ENCODE measurements at places on chromosomes 7 and 10. TPM values are rescaled to one million over a fixed set of nuclear protein-coding genes. Genes with fewer than 3 reads are reported as not detected.

- H3K4me3 ChIP-seq = no peak overlapping the region
- DNase-seq = no peak
- no peaks in the 10 kb centered on the region for H3K36me3 ChIP-seq
Measured at GRCh38 chr10:100567826-100568225, 32.1 kb downstream of the HIF1AN start.

GRCh38 chr10:78916227-78916626 lies 152.5 kb upstream of the ZMIZ1 start:
- no peak overlapping the region for H3K27ac ChIP-seq
- no peak overlapping the region for H3K4me3 ChIP-seq
- peaks cover 6% of the 10 kb centered on the region for H3K4me1 ChIP-seq

DNA sequence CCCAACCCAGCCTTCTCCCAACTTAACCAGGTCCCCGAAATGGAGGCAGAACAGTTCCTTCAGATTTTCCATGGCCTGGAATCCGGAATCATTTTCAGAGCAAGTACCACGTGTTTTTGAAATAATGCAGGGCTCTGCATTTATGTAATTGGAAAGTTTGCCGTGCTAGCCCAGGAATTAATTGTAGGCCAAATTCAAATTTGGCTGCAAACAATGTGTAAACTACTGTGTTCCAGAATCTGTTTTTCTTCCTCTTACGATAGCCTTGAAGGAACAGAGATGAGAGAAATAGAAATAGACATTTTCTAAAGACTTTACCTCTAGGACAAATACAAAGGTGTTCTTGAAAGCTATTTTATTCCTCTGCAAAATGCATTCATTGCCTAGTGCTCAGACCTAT lies 77.4 kb downstream of the FAM107B start:
- peaks cover 4% of the 10 kb centered on the region for H3K4me1 ChIP-seq
- no peaks in the 10 kb centered on the region for H3K36me3 ChIP-seq
- H3K27ac ChIP-seq = no peak overlapping the region
- no peaks in the 10 kb centered on the region for H3K27me3 ChIP-seq

DNA sequence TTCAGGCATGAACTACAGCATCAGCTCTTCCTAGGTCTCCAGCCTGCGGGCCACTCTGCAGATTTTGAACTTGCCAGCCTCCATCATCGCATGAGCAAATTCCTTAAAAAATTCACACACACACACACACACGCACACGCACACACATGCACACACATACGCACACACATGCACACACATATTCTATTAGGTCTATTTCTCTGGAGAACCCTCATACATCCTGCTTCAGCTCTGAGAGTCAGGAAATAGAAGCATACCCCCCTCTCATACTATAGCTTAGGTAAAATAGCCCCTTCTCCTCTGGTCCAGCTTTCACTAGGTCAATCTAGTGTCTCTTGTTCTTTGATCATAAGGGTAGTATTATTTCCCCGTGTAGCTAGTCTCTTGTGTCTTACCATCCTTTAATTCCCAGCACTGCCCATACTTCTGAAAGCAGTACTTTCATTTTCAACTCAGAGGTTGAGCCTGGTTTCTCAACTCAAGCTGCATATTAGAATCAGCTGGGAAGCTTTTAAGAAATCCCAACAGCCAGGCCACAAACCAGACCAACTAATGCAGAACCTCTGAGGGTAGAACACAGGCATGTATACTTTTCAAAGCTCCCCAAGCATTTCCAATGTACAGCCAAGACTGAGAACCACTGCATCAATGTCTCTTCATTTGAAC lies 30.9 kb upstream of the ITGB8 start:
- no peak for DNase-seq
- H3K4me1 ChIP-seq = no peaks in the 10 kb centered on the region
- no peaks in the 10 kb centered on the region for H3K27me3 ChIP-seq
- H3K4me3 ChIP-seq = no peak overlapping the region

- H3K4me1 ChIP-seq = no peaks in the 10 kb centered on the region
- no peak for DNase-seq
- no peak overlapping the region for H3K27ac ChIP-seq
- no peaks in the 10 kb centered on the region for H3K36me3 ChIP-seq
Measured at GRCh38 chr7:144955422-144955821, 119.6 kb upstream of the TPK1 start.

GRCh38 chr10:108817135-108817534 lies 1106.2 kb downstream of the XPNPEP1 start:
- no peaks in the 10 kb centered on the region for H3K4me1 ChIP-seq
- DNase-seq = no peak
- no peak overlapping the region for H3K4me3 ChIP-seq
- no peak overlapping the region for H3K27ac ChIP-seq
- H3K27me3 ChIP-seq = no peaks in the 10 kb centered on the region

DNA sequence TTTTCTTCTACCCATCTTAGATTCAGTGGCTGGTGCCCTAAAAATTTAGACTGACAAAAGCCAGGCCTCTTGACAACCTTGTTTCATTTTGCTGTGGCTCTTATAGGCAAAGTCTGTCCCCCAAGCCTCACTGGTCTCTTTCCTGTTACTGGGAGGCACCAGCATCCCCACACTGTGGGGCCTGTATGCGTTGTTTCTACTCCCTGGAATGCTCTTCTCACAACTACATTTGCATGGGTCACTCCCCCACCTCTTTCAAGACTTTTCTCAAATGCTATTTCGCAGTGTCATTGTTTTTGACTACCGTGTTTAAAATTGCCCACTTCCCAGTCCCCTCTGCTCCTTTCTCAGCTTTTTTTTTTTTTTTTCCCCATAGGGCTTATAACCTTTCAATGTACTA lies 108.7 kb upstream of the DGKB start:
- DNase-seq = no peak
- no peak overlapping the region for H3K27ac ChIP-seq
- no peaks in the 10 kb centered on the region for H3K27me3 ChIP-seq
- no peak overlapping the region for H3K4me3 ChIP-seq
- no peaks in the 10 kb centered on the region for H3K4me1 ChIP-seq

DNA sequence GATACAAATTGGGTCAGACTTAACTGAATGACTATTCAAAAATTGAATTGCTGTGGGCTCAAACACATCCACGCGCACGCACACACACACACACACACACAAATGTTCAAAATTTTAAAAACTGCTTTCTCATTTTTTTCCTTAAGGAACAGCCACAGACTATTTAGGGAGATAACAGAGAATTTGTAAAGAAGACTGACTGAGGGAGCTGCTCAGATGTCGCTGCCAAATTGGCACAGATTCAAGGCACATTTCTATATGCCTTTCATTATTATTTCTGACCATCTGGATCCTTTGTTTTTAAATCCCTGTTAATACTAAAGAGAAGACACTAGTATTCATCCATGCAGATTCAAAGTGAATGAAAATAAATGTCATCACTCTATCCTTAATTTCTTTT lies 154.8 kb downstream of the DGKB start:
- no peaks in the 10 kb centered on the region for H3K36me3 ChIP-seq
- no peaks in the 10 kb centered on the region for H3K4me1 ChIP-seq
- DNase-seq = no peak
- H3K4me3 ChIP-seq = no peak overlapping the region
- no peaks in the 10 kb centered on the region for H3K27me3 ChIP-seq

- H3K36me3 ChIP-seq = peaks cover 3% of the 10 kb centered on the region
- H3K27me3 ChIP-seq = no peaks in the 10 kb centered on the region
- H3K4me3 ChIP-seq = peak overlapping the region; percentile 45
- H3K27ac ChIP-seq = no peak overlapping the region
Measured at GRCh38 chr7:22193450-22193983, 163.4 kb downstream of the RAPGEF5 start.

DNA sequence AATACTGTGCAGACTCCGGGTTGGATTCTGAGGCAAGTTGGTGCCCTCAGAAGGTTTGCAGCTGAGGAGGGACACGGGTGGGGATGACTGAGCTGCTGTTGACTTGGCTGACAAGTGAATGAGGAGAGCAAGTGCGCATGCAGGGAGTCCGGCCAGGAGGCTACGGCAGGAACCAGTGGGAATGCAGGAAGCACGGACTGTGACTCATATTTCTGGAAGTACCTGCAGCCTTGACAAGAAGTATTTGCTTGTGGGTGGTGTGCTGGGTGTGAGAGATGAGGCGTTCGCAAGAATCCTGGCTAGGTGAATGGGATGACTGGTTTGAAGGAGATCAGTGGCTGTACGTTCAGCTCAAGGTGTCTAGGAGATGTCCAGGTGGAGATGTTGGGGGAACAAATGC lies 30.8 kb upstream of the FXYD4 start:
- no peaks in the 10 kb centered on the region for H3K36me3 ChIP-seq
- peak; percentile 77 for DNase-seq
- H3K4me3 ChIP-seq = no peak overlapping the region
- H3K27me3 ChIP-seq = no peaks in the 10 kb centered on the region
- H3K4me1 ChIP-seq = no peaks in the 10 kb centered on the region

GRCh38 chr10:52316500-52316899 lies 2.4 kb downstream of the DKK1 start:
- H3K27ac ChIP-seq = no peak overlapping the region
- peaks cover 6% of the 10 kb centered on the region for H3K27me3 ChIP-seq
- no peaks in the 10 kb centered on the region for H3K4me1 ChIP-seq
- no peak for DNase-seq
- H3K4me3 ChIP-seq = no peak overlapping the region

DNA sequence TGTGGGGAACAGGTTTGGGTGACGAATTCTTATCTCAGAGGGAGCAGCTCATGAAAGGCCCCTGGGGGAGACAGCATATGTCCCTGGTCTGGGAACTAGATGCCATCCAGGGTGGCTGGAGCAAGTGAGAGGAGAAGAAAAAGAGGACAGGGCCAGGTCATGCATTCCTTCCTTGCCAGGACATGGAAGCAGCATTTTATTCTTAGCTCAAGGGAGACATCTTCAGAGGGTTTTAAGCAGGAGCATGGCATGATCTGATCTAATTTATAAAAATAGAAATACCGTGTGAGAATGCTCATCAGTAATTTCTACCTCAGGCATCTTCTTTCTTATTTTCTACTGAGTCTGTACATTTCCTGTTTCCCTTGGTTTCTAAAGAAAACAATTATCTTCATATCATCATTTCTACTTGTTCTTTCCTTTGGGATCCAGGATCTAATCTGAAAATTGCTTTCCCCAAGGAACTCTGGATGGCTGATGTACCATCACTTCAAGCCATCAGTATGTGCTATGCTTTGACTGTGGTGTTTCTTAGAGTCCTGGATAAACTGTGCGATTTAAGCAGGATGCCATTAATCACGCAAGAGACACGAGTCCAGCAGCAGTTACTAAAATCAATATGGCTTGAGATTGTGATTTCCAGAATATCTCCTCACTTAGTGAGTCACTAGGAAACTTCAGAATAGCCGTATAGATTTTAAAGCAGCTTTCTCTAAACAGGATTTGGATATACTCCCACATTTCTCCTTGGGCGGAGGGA lies 386.2 kb downstream of the GALNT17 start:
- no peaks in the 10 kb centered on the region for H3K36me3 ChIP-seq
- no peak overlapping the region for H3K4me3 ChIP-seq
- DNase-seq = no peak
- H3K4me1 ChIP-seq = no peaks in the 10 kb centered on the region

- H3K27me3 ChIP-seq = no peaks in the 10 kb centered on the region
- H3K4me3 ChIP-seq = peak overlapping the region; percentile 79
- peak; percentile 78 for DNase-seq
- H3K36me3 ChIP-seq = no peaks in the 10 kb centered on the region
Measured at GRCh38 chr7:2632733-2633537, 1.1 kb downstream of the TTYH3 start.

DNA sequence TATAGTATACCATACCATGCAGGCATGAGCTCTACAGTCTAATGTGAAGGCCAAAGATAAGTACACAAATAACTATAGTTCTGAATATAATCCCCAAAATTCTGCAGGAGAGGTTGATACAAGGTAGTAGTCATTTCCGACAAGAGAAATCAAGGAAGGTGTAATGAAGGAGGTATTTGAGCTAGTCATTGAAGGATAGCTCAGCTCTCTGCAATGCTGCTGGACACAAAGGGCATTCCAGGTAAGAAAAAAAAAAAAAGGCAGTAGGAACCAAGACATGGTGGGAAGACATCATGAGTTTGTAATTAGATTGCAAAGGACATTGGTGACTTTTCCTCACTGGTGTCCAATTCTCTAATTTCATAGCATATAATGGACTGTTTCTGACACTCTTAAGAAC lies 285.3 kb downstream of the AHR start:
- no peak overlapping the region for H3K27ac ChIP-seq
- H3K36me3 ChIP-seq = no peaks in the 10 kb centered on the region
- H3K4me1 ChIP-seq = no peaks in the 10 kb centered on the region
- H3K27me3 ChIP-seq = no peaks in the 10 kb centered on the region

- H3K27me3 ChIP-seq = no peaks in the 10 kb centered on the region
- H3K36me3 ChIP-seq = no peaks in the 10 kb centered on the region
- no peak overlapping the region for H3K4me3 ChIP-seq
- no peaks in the 10 kb centered on the region for H3K4me1 ChIP-seq
Measured at GRCh38 chr10:44030738-44031137, 354.2 kb downstream of the CXCL12 start.

DNA sequence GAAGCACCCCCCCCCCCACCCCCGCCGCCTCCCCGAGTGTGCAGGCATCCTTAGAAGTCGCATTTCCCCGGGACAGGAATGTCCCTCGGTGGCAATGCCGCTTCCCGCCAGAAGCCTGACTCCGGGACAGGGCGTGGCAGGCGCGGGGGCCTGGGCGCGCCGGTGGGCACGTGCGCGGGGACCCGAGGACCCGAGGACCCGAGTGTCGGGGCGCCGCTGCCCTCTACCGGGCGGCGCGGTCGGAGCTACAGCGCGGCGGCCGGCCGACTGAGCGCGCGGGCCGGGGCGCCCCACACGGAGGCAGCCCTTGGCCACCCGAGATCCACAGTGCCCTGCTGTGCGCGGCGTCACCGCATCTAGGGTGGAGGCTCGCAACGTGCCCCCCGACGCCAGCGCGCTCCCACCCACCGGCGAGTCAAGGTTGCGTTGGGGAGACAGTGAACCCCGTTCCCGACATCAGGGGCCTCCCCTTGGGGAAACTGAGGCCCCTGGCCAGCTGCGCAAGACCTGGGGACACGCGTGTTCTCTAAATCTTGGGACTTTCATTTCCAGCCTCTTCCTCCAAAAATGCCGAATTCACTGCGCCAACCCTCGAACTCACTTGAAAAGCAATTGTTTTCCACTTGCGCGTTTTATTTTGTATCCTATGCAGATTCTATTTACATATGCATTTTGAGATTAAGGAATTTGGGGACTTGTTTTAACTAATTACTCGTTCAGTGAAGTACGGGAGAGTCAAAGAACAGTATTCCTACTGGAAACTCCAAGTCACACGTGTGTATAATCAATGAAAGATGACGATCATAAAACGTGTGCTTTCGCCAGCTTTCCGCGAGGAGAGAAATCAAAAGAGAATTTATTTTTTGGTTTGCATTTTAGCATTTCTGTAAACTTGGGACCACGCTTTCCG lies 3.1 kb upstream of the CUX1 start:
- H3K4me3 ChIP-seq = no peak overlapping the region
- no peaks in the 10 kb centered on the region for H3K4me1 ChIP-seq
- H3K27ac ChIP-seq = peak overlapping the region; percentile 78
- H3K36me3 ChIP-seq = no peaks in the 10 kb centered on the region
- DNase-seq = peak; percentile 52
- H3K27me3 ChIP-seq = no peaks in the 10 kb centered on the region

- no peak for DNase-seq
- no peaks in the 10 kb centered on the region for H3K27me3 ChIP-seq
- no peak overlapping the region for H3K4me3 ChIP-seq
- no peak overlapping the region for H3K27ac ChIP-seq
- no peaks in the 10 kb centered on the region for H3K36me3 ChIP-seq
Measured at GRCh38 chr7:133167300-133167699, 85.4 kb upstream of the CHCHD3 start.

Gene ADAM8
- total RNA-seq = 4.3 TPM

Gene PCGF5
- total RNA-seq = 55.9 TPM

Gene PRPS1L1
- total RNA-seq = not detected

Gene ATG9B
- total RNA-seq = 0.27 TPM

Gene ATP6V0A4
- not detected for total RNA-seq

Gene SPDYE1
- 0.06 TPM for total RNA-seq

Gene EPHA1
- total RNA-seq = not detected

Gene CACNA2D1
- 57.1 TPM for total RNA-seq

Gene LRMDA
- 102 TPM for total RNA-seq

Gene MINDY4
- total RNA-seq = 6.9 TPM

Gene HYAL4
- not detected for total RNA-seq

Measured in adrenal gland (tissue), 19 donors.